ENCODE measurements at places on chromosomes 13 and 19. TPM values are rescaled to one million over a fixed set of nuclear protein-coding genes. Genes with fewer than 3 reads are reported as not detected.

- H3K27ac ChIP-seq = peak overlapping the region; percentile 69
- no peaks in the 10 kb centered on the region for H3K36me3 ChIP-seq
- no peak overlapping the region for H3K4me3 ChIP-seq
- no peaks in the 10 kb centered on the region for H3K27me3 ChIP-seq
These were observed 5.5 kb downstream of the WDFY2 start for GRCh38 chr13:51589793-51590192.

The FBL gene
- 63.1 TPM for total RNA-seq

- H3K36me3 ChIP-seq = no peaks in the 10 kb centered on the region
- H3K4me1 ChIP-seq = no peaks in the 10 kb centered on the region
- H3K27ac ChIP-seq = no peak overlapping the region
- H3K4me3 ChIP-seq = no peak overlapping the region
- no peaks in the 10 kb centered on the region for H3K27me3 ChIP-seq
These were observed 1670.2 kb upstream of the PCDH20 start for GRCh38 chr13:63085851-63086250.

GRCh38 chr19:32129141-32129540 is 216.3 kb upstream of the ZNF507 start:
- H3K27me3 ChIP-seq = peaks cover 19% of the 10 kb centered on the region
- no peaks in the 10 kb centered on the region for H3K36me3 ChIP-seq
- H3K4me3 ChIP-seq = no peak overlapping the region
- no peak for DNase-seq
- H3K27ac ChIP-seq = no peak overlapping the region
- no peaks in the 10 kb centered on the region for H3K4me1 ChIP-seq

The TMPRSS9 gene
- not detected for total RNA-seq

The SWSAP1 gene
- total RNA-seq = 1.1 TPM

DNA sequence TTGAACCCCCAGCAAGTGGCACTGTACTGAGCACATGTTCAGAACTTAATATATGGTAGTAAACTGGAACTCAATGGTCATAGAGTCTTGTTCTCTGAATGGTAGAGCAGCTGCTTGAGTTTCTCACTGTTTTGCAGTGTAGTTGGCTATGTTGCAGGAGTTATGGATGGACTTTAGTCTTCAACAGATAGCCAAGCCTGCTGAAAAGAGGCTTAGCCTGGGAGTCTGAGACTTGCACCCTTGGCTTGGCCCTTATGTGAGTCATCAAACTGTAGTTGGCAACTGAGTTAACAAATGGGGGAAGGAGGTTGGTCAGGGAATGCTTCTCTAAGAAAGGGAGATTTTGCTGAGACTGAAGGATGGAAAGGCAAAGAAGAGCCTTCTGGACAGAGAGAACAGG is 62.5 kb downstream of the C13orf42 start:
- H3K27ac ChIP-seq = no peak overlapping the region
- H3K4me3 ChIP-seq = no peak overlapping the region
- H3K4me1 ChIP-seq = no peaks in the 10 kb centered on the region
- DNase-seq = no peak
- H3K27me3 ChIP-seq = no peaks in the 10 kb centered on the region
- no peaks in the 10 kb centered on the region for H3K36me3 ChIP-seq

The MCEMP1 gene
- total RNA-seq = 0.60 TPM

- H3K4me1 ChIP-seq = peaks cover 64% of the 10 kb centered on the region
- DNase-seq = no peak
- H3K27me3 ChIP-seq = no peaks in the 10 kb centered on the region
- H3K36me3 ChIP-seq = peaks cover 28% of the 10 kb centered on the region
- peak overlapping the region; percentile 83 for H3K27ac ChIP-seq
These were observed 22.9 kb downstream of the SBNO2 start for GRCh38 chr19:1151037-1151724.

Measured in left ventricle myocardium inferior (tissue), 1 donor.